ENCODE measurements at places on chromosomes 5 and 9.

- DNase-seq: no peak
These were observed 544.4 kb downstream of the EFNA5 start for GRCh38 chr5:107126341-107126740.

- no peak for DNase-seq
These were observed 61.3 kb upstream of the MOCS2 start for GRCh38 chr5:53170746-53171349.

- DNase-seq: no peak
These were observed 19.1 kb upstream of the TTLL11 start for GRCh38 chr9:122112238-122112637.

GRCh38 chr5:94632024-94632423 lies 13.6 kb downstream of the SLF1 start:
- no peak for DNase-seq

GRCh38 chr9:79687131-79687447 lies 115.3 kb downstream of the TLE4 start:
- no peak for DNase-seq

- no peak for DNase-seq
These were observed 49.2 kb downstream of the NACC2 start for GRCh38 chr9:136045595-136046553.

DNA sequence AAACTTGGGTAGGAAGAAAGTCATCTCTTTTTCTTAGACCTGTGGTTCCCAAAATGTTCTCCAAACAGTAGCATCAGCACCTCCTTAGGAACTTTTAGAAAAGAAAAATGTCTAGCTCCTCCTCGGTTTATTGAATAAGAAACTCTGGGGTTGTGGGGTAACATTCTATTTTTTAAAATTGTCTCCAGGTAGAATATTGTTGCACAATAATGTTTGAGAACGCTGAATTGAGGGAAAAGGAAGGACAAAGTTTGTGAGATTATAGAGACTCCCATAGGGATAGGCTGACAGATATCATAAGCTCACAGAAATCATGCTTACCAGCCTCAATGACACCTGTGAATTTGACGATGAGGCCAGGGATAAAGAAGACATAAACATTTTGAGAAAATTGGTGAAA lies 1199.0 kb upstream of the CDH6 start:
- DNase-seq: no peak

DNA sequence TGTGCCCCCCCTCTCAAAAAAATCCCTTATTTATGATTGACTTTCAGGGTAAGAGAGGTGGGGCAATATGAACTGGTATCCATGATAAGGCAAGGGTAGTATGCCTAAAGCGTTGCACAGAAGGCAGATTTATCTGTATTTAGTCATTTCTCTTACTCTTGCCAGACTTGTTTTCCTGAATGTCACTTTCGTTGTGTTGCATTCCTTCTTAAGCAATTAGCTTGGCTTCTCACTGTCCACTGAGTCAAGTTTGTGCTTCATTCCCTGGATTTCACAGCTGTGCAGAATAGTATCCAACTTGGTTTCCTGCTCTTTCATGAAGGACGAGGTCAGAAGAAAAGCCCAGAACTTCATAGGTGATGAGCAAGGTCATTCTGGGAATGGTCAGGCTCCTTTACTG lies 301.5 kb upstream of the ACTBL2 start:
- no peak for DNase-seq
